ENCODE measurements at places on chromosomes 11 and 22.

GRCh38 chr11:43072096-43072495, 239.7 kb upstream of the API5 start:
- DNase-seq: no peak

- DNase-seq: no peak
These were observed 41.8 kb upstream of the PRR5 start for GRCh38 chr22:44660051-44660830.

DNA sequence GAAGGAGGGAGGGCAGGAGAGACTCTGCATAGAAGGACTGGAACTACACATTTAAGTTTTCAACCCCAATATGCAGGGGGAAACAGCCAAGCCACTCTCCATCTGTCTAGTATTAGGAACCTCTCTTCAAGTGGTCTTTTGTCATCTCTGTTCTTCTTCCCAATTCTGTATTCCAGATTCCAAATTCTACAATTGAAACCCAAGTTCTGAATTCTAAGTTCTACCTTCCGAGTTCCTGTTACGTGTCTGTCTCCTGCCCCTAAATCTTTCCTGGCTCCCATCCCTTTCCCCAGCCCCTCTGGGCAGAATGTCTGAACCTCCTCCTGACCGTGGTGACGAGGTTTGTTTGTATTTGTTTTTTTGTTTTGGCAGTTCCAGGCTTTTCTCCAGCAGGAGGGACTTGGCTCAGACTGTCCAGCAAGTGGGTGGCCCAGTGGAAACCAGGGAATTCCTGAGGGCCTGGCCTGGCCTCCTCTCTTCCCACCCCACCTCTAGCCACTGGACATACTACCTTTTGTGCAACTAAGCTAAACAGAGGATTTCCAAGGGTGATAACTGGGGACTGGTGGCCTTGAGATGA, 1.6 kb upstream of the THOC5 start:
- no peak for DNase-seq

DNA sequence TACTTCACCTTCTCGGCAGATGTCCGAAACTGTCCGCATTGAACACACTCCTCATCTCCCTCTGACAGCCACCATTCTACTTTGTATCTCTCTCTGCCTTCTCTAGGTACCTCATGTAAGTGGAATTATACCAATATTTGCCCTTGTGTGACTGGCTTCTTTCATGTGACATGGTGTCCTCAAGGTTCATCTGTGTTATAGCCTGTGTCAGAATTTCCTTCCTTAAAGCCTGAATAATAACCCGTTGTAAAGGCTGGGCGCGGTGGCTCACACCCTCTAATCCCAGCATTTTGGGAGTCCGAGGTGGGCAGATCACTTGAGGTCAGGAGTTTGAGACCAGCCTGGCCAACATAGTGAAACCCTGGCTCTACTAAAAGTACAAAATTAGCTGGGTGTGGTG, 40.4 kb upstream of the PPP6R3 start:
- no peak for DNase-seq

GRCh38 chr22:47396105-47396504, 633.7 kb downstream of the TBC1D22A start:
- DNase-seq: no peak

- no peak for DNase-seq
These were observed 48.4 kb downstream of the DDX10 start for GRCh38 chr11:108713076-108713790.

GRCh38 chr22:20211997-20212753, 55.9 kb downstream of the RTN4R start:
- peak; percentile 96 for DNase-seq

DNA sequence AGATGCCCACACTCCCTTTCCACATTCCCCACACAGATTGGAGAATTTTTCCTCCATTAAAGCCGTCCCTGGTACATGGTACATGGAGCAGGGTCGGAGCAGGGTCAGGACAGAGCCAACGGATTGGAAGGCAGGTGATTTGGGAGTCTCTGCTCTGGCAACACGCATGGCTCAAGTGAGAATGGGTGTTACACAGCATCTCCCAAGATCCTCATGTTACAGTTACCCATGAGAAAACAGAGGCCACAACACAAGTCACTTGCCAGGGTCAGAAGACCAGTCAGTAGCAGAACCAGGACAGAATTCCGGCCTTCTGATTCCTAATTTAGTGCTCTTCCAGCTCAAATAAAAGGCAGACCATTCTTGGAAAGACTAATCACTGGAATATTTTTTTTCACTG, 7.7 kb upstream of the F2 start:
- no peak for DNase-seq

- no peak for DNase-seq
These were observed 62.7 kb downstream of the APOL3 start for GRCh38 chr22:36097880-36098279.

DNA sequence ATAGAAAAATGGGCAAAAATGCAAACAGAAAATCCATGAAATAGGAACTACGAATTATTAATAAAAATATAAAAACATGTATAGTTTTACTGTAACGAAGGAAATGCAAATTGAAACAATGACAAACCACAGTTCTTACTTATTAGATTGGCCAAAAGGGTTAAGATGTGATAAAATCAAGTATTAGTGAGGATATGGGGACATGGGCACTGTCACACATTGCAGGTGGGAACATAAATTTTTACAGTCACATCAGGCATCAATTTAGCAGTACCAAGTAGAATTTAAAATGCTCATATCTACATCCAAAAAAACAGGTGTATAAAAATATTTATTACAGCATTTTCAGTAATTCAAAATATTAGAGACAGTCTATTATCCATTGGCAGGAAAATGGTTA, 353.2 kb upstream of the API5 start:
- DNase-seq: no peak

GRCh38 chr11:65437436-65438227, 15.0 kb downstream of the NEAT1 start:
- DNase-seq: no peak

DNA sequence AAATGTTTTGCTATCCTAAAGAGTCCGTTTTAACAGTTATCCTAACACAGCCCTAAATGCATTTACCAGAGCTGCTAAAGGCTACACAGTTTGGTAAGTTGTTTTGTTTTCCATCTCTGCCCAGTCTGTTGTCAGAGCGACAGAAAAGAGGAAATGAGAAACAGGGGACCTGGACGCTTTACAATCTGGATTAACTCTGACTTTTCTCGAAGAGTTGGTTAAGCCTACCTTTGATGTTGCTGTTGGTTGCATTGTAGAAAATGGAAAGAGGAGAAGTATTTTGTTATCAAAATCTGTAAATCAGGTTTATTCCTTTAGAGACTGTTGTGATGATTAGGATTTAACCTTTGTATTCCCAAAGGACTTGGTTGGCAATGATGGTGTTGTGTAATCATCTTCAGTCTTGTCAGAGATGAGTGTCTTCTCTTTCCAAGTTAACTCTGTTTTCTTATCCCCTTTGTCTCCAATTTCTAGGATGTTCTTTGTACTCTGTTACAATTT, 481 bp downstream of the ANGPTL5 start:
- peak; percentile 4 for DNase-seq

DNA sequence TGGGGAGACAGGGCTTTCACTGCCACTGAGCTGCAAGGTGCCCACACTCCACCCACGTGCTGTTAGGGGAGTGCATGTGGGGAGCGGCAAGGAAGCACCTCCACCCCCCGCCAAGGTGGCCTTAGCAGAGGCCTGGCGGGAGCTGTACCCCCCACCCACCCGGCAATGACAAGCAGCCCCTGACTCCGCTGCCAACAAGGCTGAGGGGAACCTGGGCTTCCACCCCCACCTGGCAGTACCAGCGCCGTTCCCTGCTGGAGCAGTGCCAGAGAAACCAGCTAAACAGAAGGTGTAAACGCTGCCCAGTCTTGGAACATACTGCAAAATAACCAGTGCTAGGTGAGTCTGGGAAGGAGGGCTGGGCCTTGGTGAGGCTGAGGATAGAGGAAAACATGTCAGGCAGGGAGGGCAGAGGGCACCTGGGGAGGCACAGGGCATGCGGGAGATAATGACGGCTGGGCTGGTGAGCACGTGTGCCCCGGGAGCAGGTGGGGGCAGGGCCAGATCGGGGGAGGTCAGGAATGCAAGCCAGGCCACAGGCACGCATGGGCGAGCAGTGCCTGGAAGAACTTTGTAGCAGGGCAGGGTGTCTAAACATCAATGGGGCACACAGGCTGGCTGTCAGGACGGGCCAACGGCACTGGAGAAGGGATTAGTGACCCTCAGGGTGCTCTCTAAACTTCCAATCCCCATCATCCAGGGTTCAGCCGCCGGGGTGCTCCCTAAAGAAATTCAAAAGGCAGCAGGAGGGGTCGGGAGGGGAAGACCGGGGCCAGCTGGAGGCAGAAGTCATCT, 6.6 kb downstream of the CERK start:
- DNase-seq: peak; percentile 88

DNA sequence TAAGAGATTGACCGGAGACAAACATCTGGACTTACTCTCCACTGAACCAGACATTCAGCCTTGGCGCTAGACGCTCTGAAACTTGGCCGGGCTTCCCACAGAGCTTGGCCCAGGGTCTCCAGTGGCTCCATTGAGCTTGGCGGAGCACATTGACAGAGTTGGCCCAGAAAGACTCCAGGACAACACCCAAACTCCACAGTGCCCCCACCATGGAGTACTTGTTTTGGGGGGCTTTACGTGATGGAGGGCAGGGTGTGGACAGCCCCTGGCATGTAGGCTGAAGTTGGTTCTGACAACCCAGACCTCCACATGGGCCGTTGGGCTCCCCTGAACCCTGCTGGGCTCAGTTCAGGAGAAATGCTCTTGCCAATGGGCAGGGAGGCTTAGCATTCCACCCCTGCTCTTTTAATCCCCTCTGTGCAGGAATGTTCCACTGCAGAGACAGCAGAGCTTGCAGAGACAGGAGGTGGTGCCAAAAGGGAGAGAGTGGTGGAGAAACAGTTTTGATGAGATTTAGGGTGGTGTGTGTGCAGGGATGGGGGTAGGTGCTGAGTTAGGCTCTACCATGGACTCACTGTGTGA, 102.4 kb upstream of the TIMP3 start:
- DNase-seq: no peak

DNA sequence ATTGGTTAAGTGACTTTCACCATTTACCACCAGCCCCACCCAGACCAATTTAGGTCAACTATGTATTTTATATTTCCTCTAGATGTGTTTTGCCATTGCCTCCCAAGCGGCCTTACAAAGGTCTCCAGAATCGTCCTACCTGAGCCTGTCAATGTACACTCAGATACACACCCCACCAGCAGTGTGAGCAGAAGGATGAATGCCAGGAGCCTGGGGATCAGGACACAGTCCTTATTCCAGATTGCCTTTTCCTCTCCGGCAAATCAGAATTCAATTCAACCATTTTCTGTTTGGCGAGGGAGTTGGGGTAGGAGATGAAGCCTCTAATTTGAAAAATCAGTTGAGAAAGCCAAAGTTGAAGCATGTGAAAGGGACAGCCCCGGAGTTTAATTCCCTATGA, 35.4 kb upstream of the CRTAM start:
- DNase-seq: no peak

DNA sequence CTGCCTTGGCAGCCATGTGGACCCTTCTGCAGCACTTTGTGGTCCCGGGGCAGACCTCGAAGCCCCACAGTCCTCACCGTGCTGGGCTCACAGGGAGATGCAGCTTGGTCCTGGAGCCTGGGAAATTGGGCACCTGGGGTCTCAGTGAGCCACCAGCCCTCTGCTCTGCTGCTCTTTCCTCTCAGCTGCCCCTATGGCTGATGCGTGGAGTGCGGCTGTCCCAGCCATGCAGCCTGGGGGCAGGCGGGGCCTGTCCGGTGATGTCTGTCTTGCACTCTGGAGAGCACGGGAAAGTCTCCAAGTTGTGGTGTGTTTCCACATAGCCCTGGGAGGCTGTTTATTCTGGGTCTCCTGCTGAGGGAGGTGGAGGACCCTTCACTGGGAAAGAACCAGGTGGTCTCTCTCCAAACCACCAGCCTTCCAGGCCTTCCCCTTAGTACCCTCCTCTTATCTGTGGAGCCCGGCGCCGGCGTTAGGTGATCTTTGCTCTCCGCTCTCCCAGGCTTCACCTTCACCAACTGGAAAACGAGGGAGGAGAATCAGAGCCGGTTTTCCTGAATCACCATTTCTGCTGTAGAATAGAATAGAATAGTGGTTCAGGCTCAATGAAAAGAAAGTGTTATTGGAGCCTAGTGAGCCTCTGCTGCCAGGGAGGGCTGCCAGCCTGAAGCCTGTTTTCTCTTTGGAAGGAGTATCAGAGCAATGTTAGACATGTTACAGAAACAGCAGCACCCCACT, 41.2 kb upstream of the GRAMD4 start:
- no peak for DNase-seq

DNA sequence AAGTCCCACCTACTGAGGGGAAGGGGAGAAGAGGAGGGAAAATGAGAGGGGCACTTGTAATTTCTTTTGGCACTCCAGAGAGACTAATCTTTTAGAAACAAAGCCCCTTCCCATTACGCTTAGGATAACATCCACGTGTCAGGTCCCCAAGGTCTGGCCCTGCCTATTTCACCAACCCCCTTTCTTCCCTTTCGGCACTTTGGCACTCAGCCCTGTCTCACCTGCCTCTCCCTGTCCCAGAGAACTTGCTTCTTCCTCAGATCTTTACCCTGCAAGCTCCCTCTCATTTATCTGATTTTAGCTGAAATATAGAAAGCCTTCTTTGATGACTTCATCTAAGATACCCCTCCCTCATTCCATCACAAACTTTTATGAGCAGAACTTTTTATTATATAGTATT, 55.5 kb downstream of the RASSF10 start:
- no peak for DNase-seq

DNA sequence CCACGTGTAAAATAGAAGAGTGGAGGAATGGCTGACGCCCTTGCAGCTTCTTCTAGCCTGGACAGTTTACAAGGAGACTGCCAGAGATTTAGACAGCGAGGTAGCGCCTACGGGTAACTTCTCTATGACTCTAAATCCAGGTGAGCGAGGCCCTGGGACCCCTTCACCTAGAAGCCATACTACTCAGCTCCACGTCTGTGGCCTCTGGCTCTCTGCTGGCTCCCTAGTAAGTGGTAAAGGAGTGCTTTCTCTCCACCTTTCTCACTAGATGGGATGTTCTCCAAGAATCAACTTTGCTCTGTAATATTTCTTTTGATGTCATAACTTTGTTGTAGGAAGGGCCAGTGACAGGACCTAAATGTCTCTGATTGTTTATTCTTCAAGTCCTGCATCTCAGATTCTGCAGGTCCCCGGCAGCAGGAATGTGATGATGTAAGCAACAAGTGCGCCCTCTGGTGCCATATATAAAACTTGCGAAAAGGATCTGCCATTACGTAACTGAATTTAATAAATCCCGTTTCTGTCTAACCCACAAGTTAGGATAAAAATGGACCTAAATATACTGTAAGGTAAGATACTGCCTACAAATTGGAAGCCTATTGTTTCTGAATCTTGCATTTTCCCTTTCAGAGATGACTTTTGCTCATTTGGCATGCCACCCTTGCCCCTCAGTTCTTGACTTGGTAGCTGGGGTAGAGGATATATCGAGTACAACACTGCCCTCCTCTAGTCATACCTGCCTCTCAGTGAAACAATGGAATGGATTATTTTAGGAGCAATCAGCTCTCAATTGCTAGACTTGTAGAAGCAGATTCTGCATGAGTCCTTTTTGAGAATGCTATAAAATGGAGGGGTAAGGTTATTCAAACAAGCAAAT, 11.0 kb upstream of the PTPN5 start:
- DNase-seq: peak; percentile 29

All from COR-L47 (cell line).